ENCODE measurements at places on chromosomes 6 and 20.

DNA sequence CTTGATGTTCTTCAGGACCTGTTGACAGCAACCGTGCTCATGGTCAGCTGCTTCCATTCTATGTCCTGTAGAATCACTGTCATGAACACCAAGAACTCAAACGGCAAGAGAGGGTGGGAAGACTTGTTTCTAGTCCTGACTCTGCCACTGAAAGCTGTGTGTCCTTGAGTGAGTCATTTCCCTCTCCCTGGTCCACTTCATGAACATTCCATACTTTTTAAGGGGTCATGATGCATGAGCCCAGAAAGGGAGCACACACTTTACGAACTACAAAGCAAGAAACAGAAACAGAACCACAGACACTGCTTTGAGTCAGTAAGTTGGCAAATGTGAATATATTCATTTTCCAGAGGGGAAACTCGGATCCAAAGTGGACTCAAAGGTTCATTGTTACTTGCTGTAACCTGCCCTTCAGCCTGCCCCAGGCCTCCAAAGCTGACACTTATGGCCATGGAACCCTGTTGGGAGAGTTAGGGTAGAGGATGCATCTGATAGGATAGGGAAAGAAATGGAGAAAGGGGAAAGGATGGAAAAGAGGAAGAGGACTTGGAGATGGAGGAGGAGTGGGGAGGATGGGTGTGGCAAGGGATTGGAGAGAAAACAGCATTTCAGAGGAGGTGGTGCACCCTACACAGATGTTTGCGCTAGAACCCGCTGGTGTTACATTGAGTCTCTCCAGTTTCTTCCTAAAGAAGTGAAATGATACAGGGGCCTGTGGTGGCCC lies 129.8 kb downstream of the FOXO3 start:
- DNase-seq = no peak

DNA sequence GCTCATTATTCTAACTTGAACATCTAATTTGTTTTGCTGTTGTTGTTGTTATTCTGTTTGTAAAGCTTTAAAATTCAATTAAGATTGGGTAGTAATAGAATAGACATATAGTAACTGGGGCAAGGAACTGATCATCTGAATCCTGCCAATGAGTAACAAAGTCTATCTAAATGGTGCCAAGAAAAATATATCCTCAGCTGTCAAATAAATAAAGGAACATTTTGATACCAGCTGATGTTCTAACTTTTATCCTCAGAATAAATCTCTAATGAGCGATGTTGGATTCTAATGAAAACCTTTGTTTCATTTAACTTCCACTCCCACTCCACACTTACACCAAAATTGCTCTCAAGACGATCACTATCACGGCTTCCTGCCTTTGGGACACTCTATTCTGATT lies 210.9 kb downstream of the TINAG start:
- DNase-seq = no peak

DNA sequence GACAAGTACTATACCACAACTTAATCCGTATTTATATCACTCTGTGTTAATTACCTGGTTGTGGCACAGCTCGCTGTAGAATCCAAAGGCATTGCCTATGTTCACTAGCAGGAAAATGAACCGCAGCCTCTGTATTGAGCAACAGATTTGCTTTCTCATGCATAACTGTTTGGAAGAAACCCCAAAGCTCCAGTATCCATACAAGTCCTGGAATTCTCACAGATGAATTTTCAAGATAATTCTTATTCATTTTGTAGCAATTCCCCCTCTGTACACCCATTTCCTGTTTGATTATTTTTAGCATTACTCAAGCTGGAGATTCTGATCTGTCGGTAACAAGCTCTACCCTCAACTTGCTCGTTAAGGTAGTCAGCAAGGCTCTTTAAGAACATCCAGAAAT lies 63.5 kb downstream of the STMND1 start:
- no peak for DNase-seq

- no peak for DNase-seq
These were observed 21.8 kb upstream of the PTGIS start for GRCh38 chr20:49589747-49590146.

GRCh38 chr6:48067148-48067712 lies 43.8 kb downstream of the PTCHD4 start:
- DNase-seq = no peak

- no peak for DNase-seq
These were observed 71.8 kb upstream of the SRSF6 start for GRCh38 chr20:43385914-43386313.

- DNase-seq = no peak
These were observed 30.5 kb upstream of the HFE start for GRCh38 chr6:26056583-26057350.

GRCh38 chr6:169778646-169779045 lies 27.2 kb downstream of the ERMARD start:
- no peak for DNase-seq

DNA sequence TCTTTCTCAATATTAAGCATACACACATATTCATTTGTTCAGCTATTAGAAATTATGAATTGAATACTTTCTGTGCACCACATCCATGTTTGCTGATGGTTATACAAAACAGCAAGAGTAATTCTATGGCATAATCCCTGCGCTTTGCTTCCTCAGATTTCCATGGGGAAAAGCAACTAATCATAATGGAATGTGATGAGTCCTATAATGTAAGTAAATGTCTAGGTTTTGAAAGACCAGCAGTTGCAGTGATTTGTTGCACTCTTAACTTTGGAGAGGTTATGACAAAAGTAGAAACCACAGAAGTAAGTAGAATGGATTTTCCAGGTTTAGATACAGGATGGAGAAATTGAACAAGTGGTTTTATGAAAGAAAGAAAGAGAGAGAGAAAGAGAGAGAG lies 652.1 kb downstream of the CBLN4 start:
- DNase-seq = no peak

- DNase-seq = no peak
These were observed 101.2 kb downstream of the MYO6 start for GRCh38 chr6:75850026-75850833.

GRCh38 chr6:56374841-56375369 lies 127.5 kb upstream of the COL21A1 start:
- no peak for DNase-seq

DNA sequence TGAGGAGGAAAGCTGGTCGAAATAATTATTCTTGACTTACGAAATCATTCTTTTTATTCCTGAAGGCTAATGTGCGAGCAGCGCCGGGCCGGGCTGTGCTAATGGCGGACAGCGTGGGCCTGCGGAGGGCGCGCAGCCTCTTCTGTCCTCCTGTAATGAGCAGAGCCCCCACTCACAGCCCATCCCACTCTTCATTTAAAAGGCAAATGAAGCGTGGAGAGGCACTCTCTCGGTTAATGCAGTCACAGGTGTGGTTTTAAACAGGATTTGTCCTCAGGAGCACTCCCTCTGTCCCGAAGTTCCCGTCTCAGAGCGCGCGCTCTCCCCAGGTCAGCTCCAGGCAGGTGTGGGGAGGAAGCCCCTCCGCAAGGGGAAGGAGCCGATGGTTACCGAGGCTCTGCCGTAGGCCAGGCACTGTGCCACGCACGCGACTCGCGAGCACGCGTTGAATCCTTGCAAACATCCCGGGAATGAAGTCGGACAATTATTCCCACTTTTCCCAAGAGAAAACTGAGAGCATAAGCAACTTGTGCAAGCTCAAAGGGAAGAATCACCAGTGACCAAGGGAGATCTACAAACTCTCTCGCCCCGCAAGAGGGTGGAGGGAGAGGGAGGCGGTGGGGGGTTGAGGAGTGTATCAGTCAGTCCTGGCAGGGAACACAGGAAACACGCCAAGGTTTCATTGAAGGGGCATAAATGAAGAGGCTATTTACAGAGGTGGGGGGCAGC lies 35.5 kb upstream of the ZFAND3 start:
- no peak for DNase-seq

DNA sequence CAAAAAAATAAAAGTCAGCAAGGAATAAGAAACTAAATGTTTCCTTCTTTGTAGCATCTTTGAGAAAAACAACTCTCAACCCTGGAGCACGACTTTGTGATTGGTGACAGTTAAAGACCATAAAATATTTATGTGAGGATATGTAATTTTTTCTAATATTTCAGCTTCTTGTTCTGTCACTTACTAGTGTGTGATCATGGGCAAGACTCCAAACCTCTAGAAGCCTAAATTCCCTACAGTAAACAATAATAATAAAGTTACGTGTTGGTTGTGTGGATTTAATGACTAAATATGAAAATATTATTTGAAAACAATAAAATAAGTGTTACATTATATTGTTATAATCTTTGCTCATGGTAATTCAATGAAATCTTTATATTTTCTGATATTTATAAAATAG lies 735.6 kb upstream of the MARCKS start:
- no peak for DNase-seq

DNA sequence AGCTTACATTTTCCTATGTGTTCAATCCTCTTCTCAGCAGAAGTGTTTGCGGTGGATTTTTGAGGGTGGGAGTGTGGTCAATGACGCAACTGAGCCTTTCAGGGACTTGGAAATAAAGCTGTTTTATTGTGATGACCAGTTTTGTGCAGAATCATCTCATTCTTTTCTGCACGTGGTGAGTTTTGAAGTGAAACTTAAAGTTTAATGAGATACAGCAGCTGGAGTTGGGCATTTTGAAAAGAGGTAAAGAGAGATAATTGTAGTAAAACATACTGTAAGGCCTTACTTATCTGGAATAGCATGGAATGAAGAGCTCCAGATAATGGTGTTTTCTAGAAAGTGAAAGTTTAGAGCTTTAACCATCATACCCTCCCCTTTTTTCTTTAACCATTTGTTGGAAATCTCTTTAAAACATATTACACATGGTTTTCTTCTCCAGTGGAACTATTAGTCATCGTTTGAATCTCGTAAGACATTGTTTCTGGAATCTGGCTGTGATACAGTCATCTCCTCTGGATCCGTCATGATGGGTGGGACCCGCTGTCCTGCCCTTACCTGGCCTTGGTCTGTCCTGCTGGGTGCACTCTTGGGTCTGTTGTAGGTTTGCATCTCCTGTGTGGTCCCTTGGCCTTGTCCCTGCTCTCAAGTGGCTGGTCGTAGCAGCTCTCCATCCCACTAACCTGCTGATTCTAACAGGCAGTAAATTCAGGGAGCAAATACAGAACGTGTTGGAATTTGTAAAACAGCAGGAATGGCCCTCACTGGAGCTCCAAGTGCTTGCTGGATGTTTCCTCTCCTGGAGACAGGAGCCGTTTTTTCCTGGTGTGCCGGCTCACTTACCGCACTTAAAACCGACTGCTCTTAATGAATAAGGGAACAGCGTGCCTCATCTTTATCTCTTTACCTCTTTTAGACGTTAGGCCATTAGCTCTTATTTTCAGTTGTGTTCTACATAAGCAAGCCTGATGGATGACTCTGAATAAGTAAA lies 29.8 kb downstream of the UST start:
- no peak for DNase-seq

DNA sequence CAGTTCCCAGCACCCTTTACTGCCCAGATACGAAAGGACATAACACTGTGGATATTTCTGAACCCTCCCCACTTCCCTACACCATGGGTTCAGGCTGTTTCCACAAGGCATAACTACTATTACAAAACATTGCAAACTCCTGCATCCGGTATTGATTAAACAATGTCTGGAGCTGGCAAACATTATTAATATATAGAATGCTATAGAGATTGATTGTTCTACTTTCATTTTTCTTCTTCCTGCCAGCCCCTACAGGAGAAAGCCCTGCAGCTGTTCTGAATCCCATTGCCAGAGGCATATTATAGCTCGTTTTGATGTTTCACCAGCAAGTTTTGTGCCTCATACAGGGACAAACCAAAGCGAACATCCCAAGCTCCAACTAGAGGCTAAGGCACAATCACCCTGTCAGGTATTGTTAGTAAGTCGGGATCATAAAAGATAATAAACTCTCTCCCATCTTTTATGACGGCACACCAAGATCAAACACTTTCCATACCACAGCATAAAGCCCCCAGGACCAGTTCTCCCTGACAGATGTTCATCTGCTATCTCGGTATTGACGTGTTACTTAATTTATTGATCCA lies 331.1 kb upstream of the NT5E start:
- DNase-seq = no peak

GRCh38 chr6:35713006-35713767 lies 23.6 kb upstream of the ARMC12 start:
- no peak for DNase-seq

- DNase-seq = no peak
These were observed 83.5 kb upstream of the PROKR2 start for GRCh38 chr20:5400164-5400762.

DNA sequence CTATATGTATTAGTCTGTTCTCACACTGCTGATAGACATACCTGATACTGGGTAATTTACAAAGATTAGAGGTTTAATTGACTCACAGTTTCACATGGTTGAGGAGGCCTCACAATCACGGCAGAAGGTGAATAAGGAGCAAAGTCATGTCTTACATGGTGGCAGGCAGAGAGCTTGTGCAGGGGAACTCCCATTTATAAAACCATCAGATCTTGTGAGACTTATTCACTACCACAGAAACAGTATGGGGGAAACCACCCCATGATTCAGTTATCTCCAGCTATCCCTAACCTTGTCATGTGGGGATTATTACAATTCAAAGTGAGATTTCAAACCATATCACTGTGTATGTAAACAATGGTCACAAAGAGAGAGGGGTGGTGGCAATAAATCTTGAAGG lies 6.6 kb downstream of the CST8 start:
- no peak for DNase-seq

GRCh38 chr6:15358579-15359327 lies 112.9 kb downstream of the JARID2 start:
- DNase-seq = no peak

GRCh38 chr6:143130928-143131327 lies 70.2 kb downstream of the AIG1 start:
- no peak for DNase-seq
